Right lobe of liver (tissue), 6 donors: ENCODE measurements at places on chromosomes 2 and 18. TPM values are rescaled to one million over a fixed set of nuclear protein-coding genes. Genes with fewer than 3 reads are reported as not detected.

DNA sequence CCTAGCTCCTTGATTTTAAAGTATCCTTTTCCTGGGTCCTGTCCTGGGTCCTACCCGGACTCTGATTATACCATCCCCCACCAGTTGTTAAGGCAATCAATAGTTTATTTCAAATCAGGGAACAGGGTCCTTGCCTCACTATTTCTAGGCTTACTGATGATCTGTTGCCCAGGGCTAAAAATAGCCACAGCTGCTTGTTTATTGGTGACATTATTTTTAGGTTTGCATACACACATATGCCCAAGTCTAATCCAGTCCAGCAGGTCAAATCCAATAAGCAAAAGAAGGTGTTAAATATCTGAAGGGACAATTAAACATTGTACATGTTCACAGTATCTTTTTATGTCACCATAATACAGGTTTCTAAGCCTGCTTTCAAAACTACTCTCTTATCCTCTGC lies 66.0 kb downstream of the RAB10 start:
- no peak for DNase-seq
- no peaks in the 10 kb centered on the region for H3K27me3 ChIP-seq
- H3K4me3 ChIP-seq = no peak overlapping the region
- no peak overlapping the region for H3K27ac ChIP-seq

DNA sequence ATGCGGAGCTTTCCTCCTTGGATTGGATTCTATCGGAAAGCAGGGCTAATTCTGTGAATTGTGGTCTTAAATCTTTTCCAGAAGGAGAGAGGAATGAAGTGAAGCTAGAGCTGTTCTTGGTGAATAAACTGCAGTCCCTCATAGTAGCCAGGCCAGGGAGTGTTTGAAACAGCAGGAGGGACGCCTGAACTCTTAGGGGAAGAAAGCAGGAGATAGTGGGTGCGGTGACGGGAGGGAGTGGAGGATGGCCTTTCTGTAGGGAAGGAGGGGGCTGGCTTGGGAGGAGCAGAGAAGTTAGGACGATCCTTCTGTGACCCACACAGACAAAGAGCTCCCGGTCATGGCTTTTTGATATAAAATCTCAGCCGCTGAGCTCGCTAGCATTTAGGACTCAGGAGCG lies 47.5 kb upstream of the KCNF1 start:
- no peak overlapping the region for H3K4me3 ChIP-seq
- no peaks in the 10 kb centered on the region for H3K4me1 ChIP-seq
- no peaks in the 10 kb centered on the region for H3K27me3 ChIP-seq
- DNase-seq = no peak
- H3K36me3 ChIP-seq = no peaks in the 10 kb centered on the region

DNA sequence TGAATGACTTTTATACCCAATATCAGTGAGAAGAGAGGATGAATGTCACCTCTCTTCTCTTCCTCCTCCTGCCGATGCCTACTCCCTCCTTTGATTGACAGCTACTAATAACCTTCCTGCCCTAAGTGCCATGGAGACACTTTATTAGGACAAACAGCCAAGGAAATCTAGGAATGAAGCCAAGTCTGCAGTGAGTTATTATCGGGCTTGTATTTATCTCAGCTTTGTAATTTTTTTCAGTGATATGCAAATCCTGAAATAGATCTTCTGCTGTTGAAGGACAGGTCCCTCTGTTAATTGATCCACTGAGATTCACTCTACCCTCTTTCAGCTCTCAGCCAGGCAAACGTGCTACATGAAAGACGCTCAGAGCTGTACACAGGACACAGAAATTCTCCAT lies 686.7 kb downstream of the TMEM182 start:
- DNase-seq = no peak
- no peaks in the 10 kb centered on the region for H3K36me3 ChIP-seq
- H3K4me1 ChIP-seq = no peaks in the 10 kb centered on the region
- H3K27ac ChIP-seq = no peak overlapping the region

DNA sequence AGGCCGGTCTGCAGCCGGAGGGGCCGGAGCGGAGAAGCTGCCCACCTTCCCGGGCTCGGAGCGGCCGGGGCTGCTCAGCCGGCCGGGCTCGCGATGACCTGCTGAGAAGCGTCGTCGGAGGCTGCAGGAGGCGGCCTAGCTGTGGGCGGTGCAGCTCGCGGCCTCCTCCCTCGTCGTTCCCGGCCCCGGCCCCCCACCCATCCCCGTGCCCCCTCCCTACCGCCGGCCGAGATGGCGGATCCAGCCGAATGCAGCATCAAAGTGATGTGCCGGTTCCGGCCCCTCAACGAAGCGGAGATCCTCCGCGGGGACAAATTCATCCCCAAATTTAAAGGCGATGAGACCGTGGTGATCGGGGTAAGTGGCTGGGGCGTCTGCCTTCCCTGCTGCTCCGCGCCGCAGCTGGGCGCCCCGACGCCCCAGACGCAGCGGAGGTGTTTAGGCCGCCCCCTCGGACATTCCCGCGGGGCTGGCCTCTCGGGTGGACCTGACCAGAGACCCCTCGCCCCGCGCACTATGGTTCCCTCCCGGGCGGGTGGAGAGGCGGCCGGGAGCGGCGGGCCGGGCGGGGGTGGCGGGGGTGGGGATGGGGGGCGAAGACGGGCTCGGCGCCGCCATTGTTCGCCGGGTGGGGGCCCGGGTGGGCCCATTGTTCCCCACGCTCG lies 492 bp downstream of the KIF5C start:
- H3K36me3 ChIP-seq = no peaks in the 10 kb centered on the region
- H3K27me3 ChIP-seq = no peaks in the 10 kb centered on the region
- no peak for DNase-seq
- H3K4me3 ChIP-seq = peak overlapping the region; percentile 18
- no peaks in the 10 kb centered on the region for H3K4me1 ChIP-seq

GRCh38 chr2:237227592-237228280 lies 142.0 kb downstream of the COPS8 start:
- H3K4me3 ChIP-seq = no peak overlapping the region
- no peaks in the 10 kb centered on the region for H3K27me3 ChIP-seq
- no peaks in the 10 kb centered on the region for H3K36me3 ChIP-seq
- no peaks in the 10 kb centered on the region for H3K4me1 ChIP-seq
- no peak for DNase-seq
- H3K27ac ChIP-seq = no peak overlapping the region

DNA sequence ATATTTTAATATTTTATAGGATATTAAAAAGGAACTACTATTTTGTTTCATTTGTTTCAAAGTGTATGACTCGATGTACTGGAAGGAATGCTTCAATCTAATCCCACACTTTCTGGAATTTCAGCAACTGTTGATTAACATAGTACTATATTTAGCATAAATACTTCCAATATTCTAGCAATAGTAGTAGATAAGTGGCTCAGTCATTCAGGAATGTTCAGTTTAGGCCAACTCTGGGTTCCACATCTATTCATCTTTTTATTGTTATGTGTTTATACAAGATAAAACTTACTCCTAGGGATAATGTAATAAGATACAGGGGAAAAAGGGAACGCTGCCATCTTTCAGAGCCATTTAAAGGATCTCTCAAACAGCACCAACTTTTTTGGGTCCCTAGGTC lies 22.3 kb upstream of the ORC2 start:
- H3K36me3 ChIP-seq = no peaks in the 10 kb centered on the region
- no peaks in the 10 kb centered on the region for H3K4me1 ChIP-seq
- no peak overlapping the region for H3K4me3 ChIP-seq
- DNase-seq = no peak

- no peak overlapping the region for H3K4me3 ChIP-seq
- H3K27ac ChIP-seq = no peak overlapping the region
- no peaks in the 10 kb centered on the region for H3K27me3 ChIP-seq
- no peaks in the 10 kb centered on the region for H3K4me1 ChIP-seq
- DNase-seq = peak; percentile 23
These were observed 29.1 kb downstream of the REEP1 start for GRCh38 chr2:86308356-86308755.

DNA sequence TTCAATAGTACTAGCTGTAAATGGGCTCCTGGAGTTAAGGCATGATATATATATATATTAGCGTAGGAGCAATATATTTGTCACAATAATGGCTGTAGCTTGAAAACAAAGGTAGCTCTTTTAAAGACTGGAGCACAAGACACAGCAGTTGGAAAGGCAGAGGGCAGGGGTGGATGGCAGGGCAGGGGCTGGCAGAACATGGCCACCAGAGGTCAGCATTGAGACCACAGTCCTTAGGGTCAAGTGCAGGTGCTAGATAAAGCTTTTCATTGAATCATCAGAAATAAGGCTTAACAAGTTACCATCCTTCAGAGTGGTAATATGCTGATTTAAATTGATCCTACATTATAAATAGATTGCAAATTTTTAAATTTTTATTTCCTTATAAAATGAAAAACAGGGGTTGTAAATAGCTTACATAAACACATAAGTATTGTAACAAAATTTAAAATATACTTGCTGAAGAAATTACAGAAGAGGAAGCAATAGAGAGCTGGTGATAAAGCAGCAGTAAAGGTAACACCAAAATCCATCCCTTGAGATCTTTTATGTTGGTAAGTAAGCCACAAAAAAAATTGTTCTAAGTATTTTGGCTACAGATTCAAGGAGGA lies 161.2 kb upstream of the PIEZO2 start:
- no peak overlapping the region for H3K27ac ChIP-seq
- DNase-seq = peak; percentile 68
- no peaks in the 10 kb centered on the region for H3K4me1 ChIP-seq
- H3K27me3 ChIP-seq = no peaks in the 10 kb centered on the region

The MC5R gene
- not detected for total RNA-seq
